Stimulated activated CD4-positive, alpha-beta T cell treated with anti-CD3 and anti-CD28 coated beads, Interleukin-15, amount 100 ng/mL, for 1 hour (primary cell): ENCODE measurements at places on chromosomes 16 and 17.

GRCh38 chr17:57107498-57108101 is 22.6 kb downstream of the AKAP1 start:
- DNase-seq: no peak

GRCh38 chr16:47861999-47862398 is 293.8 kb downstream of the ABCC12 start:
- DNase-seq: no peak

DNA sequence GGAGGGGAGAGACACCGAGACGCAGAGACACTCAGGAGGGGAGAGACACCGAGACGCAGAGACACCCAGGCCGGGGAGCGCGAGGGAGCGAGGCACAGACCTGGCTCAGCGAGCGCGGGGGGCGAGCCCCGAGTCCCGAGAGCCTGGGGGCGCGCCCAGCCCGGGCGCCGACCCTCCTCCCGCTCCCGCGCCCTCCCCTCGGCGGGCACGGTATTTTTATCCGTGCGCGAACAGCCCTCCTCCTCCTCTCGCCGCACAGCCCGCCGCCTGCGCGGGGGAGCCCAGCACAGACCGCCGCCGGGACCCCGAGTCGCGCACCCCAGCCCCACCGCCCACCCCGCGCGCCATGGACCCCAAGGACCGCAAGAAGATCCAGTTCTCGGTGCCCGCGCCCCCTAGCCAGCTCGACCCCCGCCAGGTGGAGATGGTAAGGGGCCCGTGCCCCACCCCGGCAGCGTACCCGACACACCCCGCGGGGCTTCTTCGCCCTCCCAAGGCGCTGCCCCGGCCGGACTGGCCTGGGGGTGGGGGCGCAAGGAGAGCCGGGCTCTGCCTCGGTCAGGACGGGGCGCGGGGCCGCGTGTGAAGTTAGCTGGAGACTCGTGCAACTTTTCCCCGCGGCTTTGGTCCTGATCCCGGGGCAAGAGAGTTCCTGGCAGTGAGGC is 427 bp downstream of the PPP1R1B start:
- DNase-seq: no peak

DNA sequence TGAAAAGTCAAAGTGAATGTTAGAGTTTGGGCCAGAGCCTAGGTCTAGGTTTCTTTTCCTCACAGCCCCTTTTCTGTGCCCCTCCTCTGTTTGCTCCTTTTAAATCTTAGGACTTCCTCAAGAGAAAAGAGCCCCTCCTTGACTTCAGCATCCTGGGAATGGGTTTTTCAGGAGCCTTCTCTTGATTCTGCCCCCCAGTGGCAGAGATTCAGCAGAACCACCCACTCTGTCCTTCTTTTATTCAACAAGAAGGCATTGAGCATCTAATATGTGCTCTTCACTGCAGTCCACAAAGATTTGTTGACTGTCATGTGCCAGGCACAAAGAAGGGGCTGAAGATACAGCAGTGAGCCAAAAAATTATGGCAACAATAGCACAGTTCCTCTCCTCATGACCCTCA is 270.8 kb upstream of the CDH5 start:
- no peak for DNase-seq

DNA sequence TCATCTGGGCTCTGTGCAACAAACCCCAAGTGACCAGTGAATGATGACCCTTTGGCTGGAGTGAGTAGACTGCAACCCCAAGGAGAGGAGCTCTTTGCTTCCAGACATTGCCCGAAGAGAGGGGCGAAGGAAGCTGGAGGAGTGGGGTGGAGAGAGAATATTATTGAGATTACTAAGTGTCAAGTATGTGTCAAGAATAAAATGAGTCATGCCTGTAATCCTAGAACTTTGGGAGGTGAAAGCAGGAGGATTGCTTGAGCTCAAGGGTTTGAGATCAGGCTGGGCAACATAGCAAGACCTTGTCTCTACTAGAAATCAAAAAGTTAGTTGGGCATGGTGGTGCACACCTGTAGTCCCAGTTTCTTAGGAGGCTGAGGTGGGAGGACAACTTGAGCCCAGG is 142.0 kb upstream of the CCL2 start:
- no peak for DNase-seq

DNA sequence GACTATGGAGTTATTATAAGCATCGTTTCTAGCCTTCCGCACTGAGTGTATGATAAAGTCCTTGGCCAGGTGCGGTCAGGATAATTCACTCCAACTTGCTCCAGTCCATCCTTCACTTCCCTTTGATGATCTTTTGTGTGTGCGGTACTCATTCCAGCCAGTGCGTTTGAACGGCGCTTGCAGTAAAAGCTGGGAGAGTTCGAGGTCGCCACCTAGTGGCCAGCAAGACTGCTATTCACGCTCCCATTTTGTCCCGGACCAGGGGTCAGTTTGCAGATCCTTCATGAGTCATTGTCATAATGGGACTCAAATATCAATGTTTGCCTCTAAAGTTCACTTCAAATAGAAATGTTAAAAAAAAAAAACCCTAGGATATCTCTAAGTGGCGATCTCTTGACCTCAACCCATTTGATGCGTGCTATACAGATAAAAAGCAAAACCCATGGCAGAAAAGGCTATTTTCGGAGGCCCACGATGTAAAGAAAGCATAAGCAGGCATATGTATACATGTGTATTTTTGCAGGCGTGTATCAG is 417.1 kb downstream of the TMEM114 start:
- no peak for DNase-seq

DNA sequence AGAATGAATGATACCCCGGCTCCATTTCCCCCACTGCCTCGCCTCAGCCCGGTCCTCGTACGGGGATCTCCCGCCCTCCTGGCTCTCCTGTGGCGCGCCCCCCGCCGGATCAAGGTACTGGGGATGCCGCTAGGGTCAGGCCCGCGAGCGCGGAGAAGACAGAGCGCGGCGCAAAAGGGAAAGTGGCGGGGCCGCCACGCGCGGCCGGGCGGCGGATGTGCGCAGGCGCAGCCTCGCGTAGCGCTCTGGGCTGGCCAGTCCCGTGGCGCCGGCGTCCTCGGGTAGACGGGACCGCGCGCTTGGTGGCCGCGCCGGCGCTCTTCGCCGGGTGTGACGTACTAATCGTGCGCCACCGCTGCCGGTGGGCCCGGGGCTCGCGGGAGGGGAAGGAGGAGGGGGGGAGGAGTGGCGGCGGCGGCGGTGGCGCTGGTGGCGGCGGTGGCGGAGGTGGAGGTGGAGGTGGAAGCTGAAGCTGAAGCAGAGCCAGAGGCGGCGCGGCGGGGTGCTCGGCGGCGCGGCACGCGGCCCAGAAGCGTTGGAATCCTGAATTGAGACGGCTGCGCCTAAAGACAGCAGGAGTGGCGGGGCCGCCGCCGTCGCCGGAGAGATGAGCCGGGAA is at the start of gene SENP3:
TSS of gene SENP3 (plus strand) at position 331 of the 619 bp plus-strand sequence. CDS start 1,158 bp downstream, outside the sequence.
- DNase-seq: peak; percentile 88

GRCh38 chr17:74601944-74602572 is 10.0 kb upstream of the CD300LD start:
- no peak for DNase-seq

DNA sequence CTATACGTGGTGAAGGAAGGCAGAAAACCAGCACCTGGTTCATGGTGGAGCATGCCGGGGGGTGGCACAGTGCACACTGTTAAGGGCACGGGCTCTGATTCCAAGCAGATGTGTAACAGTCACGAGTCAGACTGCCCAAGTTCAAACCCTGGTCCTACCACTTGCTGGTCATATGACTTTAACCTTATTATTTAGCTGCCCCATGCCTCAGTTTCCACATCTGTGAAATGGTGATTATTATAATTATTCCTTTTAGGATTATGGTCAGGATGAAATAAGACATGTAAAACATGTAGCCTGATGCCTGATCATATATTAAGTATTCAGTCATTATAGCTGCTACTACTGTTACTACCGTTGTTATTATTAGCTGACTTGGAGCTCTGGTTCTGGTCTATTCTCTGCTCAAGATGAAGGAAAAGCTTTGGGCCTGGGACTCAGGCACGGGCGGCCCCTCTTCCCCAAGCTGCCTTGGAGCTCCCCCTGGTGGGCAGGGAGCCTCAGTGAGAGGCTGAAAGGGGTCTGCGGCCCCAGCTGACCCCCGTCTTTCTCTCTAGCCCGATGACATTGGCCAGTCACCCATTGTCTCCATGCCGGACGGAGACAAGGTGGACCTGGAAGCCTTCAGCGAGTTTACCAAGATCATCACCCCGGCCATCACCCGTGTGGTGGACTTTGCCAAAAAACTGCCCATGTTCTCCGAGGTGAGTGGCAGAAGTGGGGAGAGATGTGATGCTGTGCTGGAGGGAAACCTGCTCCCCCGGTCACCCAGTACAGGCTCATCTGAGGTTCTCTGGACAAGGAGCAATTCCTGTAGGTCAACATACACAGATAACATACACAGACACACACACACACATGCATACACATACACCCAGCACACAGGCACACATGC is 14.0 kb downstream of the NR1D1 start:
- DNase-seq: no peak

- no peak for DNase-seq
Measured at GRCh38 chr17:64741038-64741641, 79.0 kb upstream of the SMURF2 start.

DNA sequence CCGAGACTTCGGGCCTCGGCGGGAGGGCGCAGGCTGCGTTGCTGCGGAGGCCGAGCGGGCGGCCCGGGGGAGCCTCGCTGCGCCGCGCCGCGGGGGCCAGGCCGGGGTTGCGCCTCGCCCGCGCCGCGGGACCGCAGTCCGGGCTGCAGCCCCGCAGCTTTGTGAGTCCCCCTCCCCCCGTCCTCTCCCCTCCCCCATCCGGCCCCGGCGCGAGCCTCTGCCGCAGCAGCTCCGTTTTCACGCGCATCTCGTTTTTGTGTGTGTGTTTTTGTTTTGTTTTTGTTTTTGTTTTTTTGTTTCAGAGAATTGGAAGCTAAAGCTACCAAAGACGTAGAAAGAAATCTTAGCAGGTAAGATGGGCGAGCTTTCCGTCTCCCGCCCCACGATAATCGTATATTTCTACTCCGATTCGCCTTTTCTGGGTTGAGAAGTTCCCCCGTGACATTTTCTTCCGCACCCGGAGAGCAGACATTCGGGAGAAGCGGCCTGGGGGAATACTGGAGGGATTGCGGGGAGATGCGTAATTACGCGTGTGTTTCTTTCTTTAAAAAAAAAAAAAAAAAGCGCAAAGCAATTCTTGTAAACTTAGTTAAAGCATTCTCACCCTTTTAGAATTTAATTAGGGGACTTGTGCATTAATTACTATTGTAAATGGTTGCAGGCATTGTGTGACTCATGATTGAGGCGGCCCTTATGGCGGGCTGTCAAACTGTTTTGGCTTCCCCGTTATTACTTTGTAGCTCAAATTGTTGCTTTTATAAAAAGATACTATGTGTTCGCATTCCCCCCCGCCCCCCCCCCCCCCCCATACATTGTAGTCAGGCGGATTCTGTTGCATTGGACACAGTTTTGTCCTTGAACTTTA is 732 bp downstream of the TNRC6A start:
- DNase-seq: no peak

- DNase-seq: no peak
Measured at GRCh38 chr17:46001390-46002310, 2.6 kb downstream of the STH start.

- DNase-seq: no peak
Measured at GRCh38 chr17:27466376-27466742, 10.1 kb downstream of the KSR1 start.

GRCh38 chr17:66843627-66844026 is 8.7 kb downstream of the CACNG5 start:
- no peak for DNase-seq

- no peak for DNase-seq
Measured at GRCh38 chr16:85479972-85480726, 133.0 kb upstream of the GSE1 start.

GRCh38 chr17:29591146-29591736 is 1.7 kb upstream of the ANKRD13B start:
- DNase-seq: no peak

DNA sequence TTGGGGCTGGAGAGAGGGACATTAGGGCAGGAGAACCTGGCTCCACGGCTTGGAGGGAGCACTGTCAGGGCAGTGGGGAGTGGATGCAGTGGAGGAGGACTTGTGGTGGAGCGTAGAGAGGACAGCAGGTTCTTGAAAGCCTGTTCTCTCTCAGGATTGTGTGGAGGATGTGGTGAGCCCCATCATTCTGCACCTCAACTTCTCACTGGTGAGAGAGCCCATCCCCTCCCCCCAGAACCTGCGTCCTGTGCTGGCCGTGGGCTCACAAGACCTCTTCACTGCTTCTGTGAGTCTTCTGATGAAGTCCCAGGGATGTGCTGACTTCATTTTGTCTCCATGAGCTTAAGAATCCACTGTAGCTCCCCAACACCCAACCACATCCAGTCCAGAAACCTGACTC is 13.5 kb downstream of the COX6A2 start:
- DNase-seq: no peak

DNA sequence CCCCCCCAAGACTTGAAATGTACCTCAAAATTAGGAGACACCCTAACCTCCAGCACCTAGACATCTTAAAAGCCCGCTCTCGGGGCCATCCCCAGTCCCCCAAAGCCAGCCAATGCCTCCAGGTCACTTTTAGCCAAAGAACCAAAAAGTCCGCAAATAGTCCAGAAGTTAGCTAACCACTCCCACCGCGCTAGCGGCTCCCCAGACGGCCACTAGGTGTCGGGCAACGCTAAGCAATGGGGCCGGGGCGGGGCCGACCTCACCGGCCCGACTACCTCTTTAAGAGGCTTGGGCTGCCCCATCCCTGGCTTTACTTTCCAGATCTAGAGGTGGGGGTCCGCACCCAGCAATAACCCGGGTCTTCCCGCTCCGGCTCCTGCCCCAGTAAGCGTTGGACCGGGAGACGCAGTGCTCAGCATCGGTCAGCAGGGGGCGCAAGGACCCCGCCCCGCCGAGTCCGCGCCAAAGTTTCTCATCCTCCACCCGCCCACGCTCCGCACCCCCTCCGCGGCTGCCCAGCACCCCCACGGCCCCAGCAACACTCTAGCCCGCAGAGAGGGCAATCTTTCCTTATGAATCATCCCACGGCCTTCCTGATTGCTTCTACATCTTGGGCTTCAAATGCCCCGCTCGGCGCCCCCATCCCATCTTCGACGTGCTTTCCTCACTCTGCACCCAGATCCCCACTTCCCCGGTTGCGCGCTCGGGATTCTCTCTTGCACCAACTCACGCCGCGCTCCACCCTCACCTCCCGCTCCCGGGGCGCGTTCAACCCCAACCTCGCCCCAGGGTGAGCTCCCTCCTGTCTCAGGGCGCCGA is 765 bp downstream of the COL1A1 start:
- DNase-seq: peak; percentile 61

- DNase-seq: peak; percentile 86
Measured at GRCh38 chr17:18363101-18364049, at the start of gene SHMT1. TSS of gene SHMT1 (minus strand) at chr17:18363550. CDS start at chr17:18355981, 7,569 bp downstream.

GRCh38 chr17:70929226-70929625 is 759.9 kb downstream of the KCNJ2 start:
- no peak for DNase-seq

- no peak for DNase-seq
Measured at GRCh38 chr16:74501484-74502478, 80.5 kb upstream of the CLEC18B start.

DNA sequence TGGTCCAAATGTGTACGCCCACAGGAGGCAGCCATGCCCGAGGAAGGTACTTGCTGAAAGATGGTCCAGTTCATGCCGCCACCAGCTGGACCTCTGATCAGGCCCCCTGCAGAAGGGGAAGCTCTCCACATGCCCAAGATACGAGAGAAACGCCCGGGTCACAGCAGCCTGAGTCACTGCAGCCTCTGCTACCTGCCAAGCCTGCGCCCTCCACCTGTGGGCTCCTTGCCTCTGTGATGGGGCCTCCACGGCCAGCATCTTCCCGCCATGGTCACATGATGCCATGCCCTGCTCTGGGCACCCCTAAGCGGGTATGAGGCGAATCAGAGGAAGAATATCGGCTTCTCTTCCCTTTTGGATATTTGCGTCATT is 13.7 kb upstream of the KREMEN2 start:
- DNase-seq: no peak
